ENCODE measurements at places on chromosomes 1 and 21. TPM values are rescaled to one million over a fixed set of nuclear protein-coding genes. Genes with fewer than 3 reads are reported as not detected.

Gene CYP4Z1
- not detected for total RNA-seq

Gene DAB1
- total RNA-seq = not detected

Gene TNFRSF1B
- total RNA-seq = not detected

Gene LYPD8
- not detected for total RNA-seq

Gene SEMA6C
- 0.84 TPM for total RNA-seq

Gene UCHL5
- total RNA-seq = 37.5 TPM

Gene LCE6A
- not detected for total RNA-seq

Gene SERPINC1
- total RNA-seq = not detected

Gene MCOLN3
- total RNA-seq = 1.7 TPM

Gene STUM
- total RNA-seq = not detected

Gene SH2D5
- total RNA-seq = 77.1 TPM

Gene SOX13
- total RNA-seq = 6.1 TPM

Gene KCNK1
- total RNA-seq = 9.4 TPM

Gene AGL
- 7.4 TPM for total RNA-seq

Gene ADAM30
- total RNA-seq = not detected

Gene CD1E
- total RNA-seq = not detected

Gene GRHL3
- 3.0 TPM for total RNA-seq

Gene SLC1A7
- not detected for total RNA-seq

Gene SH2D2A
- total RNA-seq = 12.8 TPM

Gene TNFSF4
- total RNA-seq = 0.15 TPM

Gene ITLN2
- total RNA-seq = not detected

Gene VANGL1
- total RNA-seq = 18.0 TPM

Gene TOE1
- 19.2 TPM for total RNA-seq
